ENCODE measurements at places on chromosomes 4 and X. TPM values are rescaled to one million over a fixed set of nuclear protein-coding genes. Genes with fewer than 3 reads are reported as not detected.

DNA sequence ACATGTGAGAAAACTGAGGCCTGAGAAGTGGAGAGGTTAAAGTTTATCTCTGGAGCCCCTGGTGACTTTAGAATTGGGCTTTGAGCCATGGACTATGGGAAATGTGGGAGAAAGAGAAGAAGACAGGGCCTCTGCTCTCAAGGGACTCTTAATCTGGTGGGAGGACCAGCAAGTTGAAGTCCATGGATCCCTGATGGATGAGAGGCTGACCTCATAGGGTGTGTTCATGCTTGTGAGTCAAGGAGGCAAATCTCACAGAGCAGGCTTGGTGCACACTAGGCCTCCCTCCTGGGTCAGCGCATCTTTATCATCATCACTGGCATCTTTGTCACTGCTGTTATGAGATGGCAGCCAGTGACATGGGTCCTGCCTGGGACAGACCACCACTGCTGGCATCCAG lies 211.9 kb downstream of the AFAP1 start:
- DNase-seq, result no peak

SULT1E1 gene
- 500 TPM for polyA plus RNA-seq

SLC9B1 gene
- 3.7 TPM for polyA plus RNA-seq

GYPB gene
- polyA plus RNA-seq, result 2.3 TPM

DNA sequence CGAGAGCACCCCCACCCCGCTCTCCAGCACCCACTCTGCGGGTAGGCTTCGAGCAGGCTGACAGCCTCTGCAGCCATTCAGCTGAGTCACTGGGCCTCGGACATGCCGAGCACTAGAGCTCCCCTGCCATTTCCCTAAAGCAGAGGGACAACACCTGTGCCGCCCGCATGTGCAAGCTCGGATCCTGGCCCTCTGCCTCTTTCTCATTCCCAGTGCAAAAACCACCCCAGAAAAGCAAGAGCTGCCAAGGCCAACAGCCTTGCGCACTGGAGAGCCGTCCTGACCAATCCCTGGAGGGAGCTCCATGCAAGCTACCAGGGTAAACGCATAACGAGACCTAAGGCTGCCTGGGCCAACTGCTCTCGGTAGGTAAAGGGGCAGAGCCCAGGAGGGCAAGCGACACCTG lies 5.3 kb downstream of the HCFC1 start:
- DNase-seq, result no peak

- peak; percentile 28 for DNase-seq
Measured at GRCh38 chrX:41441934-41442823, 5.0 kb upstream of the NYX start.

PGRMC2 gene
- polyA plus RNA-seq, result 123 TPM

GRCh38 chr4:38612646-38613414 lies 51.2 kb upstream of the KLF3 start:
- DNase-seq, result no peak

DNA sequence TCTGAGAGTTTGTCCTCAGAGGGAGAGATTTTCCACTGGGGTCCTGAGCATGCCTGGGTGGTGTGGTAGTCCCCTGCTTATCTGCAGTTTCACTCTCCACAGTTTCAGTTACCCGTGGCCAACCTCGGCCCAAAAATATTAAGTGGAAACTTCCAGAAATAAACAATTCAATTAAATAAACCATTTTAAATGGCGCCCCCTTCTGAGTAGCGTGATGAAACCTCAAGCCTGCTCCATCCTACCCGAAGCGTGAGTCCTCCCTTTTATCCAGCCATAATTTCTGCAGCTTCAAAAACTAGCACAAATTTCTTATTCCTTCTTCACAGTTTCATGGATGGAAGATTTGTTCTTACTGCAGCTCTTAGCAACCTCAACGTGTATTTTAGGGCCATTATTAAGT lies 26.7 kb downstream of the PNMA6E start:
- DNase-seq, result no peak

DNA sequence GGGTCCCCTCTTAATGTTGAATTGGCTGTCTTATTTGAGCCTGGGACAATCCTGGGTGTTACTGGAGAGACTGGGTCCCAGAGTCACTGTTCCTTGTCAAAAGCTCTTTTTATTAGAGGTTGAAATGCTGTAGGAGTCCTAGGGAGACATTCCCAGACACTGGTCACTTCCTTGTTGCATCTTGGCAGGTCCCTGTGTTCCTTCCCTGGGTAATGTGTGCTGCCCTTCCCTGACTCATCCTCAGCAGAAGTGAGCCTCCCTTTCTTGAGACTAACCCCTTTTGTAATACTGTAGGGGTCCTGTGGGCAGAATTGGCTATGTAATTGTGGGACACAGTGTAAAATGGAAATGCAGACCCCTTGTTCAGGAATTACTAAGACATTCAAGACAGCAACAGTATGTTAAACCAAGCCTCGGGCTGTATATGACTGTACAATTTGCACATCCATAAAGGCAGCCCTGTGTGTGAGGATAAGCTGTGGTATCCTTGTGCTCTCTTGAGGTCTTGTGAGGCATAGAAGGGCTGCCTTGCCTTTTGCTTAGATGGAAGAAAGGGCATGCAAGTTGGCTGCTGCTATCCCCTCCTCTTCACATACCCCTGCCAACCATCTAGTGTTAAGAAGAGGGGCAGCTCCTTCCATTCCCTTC lies 53.5 kb downstream of the DCLK2 start:
- no peak for DNase-seq

- no peak for DNase-seq
Measured at GRCh38 chrX:134338527-134338926, 101.5 kb downstream of the CCDC160 start.

SMC1A gene
- 101 TPM for polyA plus RNA-seq

DNA sequence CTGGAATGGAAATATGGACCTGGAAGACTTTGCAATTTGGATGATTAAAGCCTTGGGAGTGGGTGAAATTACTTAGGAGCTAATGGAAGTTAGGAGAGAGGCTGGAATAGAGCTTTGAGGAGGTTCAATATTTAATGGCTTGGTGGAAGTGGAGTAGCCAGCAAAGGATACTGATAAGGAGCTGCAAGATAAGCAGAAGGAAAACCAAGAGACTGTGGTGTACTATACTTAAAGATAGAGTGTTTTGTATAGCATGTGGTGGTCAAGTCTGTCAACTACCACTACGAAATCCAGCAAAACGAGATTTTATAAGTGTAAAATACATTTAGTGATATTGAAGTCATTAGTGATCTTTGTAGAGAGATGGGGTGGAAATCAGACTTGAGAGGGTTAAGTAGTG lies 54.0 kb upstream of the TMLHE start:
- no peak for DNase-seq

DNA sequence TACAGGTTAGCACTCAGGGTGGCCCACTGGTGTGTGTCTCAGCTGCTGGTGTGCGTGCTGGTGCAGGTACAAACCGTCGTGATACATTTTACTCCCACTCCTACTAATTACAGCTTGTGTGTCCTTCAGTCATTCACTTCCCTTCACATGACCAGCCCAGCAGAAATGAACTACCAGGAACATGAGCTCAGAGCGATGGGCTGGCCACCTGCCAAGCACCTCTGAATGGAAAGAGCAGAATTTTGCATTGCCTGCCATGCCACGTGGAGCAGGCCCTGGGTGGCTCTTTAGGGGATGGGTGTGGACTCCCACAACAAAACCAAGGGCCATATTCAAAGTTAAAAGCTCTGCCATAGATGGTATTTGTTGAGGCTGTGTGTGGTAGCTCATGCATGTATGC lies 58.9 kb upstream of the PGM2 start:
- DNase-seq, result no peak

Measured in left renal cortex interstitium (tissue), 4 donors.